ENCODE measurements at places on chromosomes 6 and 20. TPM values are rescaled to one million over a fixed set of nuclear protein-coding genes. Genes with fewer than 3 reads are reported as not detected.

GRCh38 chr20:60960500-60960899, 291.6 kb upstream of the CDH4 start:
- DNase-seq, result no peak

DNA sequence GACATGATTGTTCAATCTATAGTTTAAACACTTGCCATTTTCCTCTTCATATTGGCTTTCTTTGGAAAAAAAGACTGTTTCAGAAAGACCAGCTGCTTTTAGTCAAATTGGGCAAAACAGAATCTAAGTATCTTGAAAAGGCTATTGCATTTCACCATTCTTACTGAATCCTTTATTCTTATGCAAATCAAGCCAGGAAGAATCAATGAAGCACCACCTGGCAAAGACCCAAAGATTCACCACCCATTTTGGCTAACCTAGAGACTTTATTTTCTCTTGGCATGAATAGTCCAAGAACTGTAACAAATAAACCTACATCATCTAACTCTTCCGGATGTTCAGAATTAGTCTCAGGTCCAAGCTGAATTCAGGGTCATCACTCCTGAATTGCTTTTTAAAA, 71.3 kb upstream of the EYA4 start:
- no peak for DNase-seq

DNA sequence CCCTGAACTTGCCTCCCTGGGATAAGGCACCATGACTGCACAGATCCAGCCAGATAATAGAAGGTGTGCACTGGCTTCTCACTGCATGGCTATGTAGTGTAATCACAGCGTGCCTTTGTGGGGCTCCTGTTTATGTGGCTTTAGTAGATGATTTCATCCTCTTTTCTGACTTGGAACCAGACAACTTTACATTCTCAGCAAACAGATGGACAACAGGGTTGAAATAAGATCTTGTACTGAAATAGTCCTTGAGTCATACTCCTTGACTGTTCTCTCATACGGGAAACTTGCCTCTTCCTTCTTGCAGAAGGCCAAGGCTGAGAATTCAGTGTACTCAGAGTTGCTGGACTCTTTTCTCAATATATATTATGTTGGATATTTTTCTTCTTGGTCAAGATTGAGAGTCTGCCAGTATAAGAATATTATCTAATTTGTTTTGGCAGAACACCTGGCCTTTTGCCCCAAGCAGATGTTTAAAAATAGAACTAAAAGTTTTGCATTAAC, 25.0 kb upstream of the RNF144B start:
- no peak for DNase-seq

GRCh38 chr20:18989736-18990474, 176.3 kb downstream of the SCP2D1 start:
- DNase-seq, result peak; percentile 42

DNA sequence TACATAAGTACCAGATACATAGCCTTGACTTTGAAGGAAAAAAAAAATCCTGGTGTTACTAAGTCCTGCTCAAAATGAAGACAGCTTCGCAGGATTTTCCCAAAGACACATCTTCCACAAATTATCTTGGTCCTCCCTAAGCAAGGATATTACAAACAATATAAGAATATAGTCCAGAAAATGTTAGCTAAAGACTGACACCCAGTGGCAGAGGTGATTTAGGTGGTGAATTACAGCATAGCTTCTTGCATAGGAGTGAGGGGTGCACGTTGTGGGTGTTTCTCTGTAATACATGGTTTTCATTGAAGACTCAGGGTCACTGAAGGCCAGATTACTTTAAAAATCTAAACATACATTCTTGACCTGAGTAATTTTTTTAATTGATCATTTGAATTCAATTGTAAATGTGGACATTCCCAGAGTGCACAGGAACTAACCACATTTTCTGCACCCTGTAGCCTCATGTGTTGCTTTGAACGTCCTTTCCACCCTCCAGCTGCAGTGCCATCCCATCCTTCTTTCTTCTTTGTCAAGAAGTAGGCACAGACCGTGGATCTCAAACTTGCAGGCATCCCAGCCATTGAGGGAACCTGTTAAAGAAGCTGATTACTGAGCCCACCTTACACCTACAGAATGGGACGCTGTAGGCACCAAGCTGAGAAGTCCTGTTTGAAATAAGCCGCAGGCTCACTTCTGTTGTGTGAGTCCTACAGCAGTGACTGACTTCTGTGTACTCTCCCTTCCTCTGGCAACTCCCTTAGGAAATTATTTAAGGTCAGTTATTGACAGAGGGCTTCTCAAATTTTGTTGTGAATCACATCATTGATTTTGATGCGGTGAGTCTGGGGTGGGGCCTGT, 102.6 kb downstream of the PERP start:
- DNase-seq, result no peak

DNA sequence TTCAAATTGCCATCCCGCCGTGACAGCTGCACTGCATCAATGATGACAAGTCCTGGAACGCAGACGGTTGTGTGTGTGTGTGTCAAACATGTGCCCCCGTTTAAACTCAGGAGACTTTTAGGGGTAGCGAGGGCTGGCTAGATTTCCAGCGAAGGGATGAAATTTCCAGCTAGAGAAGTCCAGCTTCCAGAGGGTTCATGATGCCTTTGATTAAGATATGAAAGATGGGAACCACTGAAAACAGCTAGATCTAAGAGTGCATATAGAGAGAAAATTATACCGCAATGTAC, 644 bp downstream of the KIZ start:
- no peak for DNase-seq

DNA sequence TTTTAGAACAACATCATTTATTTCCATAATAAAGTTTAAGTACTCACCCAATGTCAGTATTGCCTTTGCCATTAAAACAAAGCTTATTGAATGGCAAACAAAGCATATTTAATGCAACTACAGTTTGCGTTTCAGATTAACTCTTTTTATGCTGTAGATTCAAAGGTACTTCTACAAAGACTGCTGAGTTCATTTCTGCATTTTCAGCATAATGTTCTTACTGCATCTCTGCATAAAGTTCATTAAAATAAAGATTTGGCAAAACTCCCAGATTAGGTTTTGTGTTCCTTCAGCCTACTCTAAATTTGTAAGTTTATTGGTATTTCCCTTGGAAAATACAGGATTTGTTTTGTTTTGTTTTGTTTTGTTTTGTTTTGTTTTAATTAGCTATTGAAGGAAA, 359.4 kb downstream of the ADGRB3 start:
- DNase-seq, result no peak

- DNase-seq, result no peak
These were observed 811.2 kb downstream of the MAFB start for GRCh38 chr20:39877788-39878187.

DNA sequence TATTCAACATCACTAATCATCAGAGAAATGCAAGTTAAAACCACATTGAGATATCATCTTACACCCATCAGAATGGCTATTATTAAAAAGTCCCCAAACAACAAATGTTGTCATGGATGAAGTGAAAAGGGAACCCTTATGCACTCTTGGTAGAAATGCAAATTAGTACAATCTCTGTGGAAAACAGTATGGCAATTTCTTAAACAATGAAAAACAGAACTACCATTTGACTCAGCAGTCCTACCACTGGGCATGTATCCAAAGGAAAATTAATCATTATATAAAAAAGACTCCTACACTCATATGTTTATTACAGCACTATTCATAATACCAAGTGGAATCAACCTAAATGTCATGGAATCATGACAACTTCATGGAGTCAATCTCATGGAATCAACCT, 611.3 kb upstream of the GJE1 start:
- DNase-seq, result no peak

- DNase-seq, result no peak
These were observed 3.9 kb downstream of the SYTL3 start for GRCh38 chr6:158653577-158654354.

GRCh38 chr6:6723921-6724538, 135.5 kb downstream of the LY86 start:
- peak; percentile 79 for DNase-seq

GRCh38 chr20:50913690-50914375, 17.4 kb downstream of the ADNP start:
- no peak for DNase-seq

DNA sequence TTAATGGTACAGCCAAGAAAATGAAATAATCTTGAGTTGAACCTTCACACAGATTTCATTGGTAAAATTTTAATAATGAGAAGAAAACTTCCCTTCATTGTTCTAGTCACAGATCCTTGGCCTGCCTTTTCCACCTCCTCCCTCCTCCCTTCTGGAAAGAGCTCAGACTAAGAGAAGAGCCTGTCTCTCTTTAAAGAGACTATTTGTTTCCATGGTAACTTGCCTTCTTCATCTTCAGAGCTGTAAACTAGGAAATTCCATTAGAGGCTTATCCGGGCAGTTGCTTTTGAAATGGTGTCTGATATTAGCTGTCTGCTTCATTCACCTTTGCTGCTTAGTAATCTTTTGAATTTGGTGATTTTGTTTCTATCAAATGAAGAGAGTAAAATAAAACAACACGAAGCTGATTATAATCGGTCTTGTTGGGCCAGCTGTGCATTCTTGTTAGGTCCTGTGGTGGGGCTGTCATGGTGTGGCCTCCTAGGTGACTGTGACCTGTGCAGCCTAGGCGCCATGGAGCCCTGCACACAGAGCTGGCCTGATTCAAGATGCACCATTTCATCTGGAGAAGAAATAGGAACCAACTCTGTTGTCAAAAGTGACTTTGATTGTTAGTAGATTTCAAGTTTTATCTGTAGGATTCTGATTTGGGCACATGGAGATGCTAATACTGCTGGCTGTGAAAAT, 96.7 kb downstream of the MAP3K7 start:
- no peak for DNase-seq

GRCh38 chr6:1739680-1740079, 130.0 kb downstream of the FOXC1 start:
- no peak for DNase-seq

GRCh38 chr6:9532621-9533557, 882.0 kb downstream of the TFAP2A start:
- no peak for DNase-seq

DNA sequence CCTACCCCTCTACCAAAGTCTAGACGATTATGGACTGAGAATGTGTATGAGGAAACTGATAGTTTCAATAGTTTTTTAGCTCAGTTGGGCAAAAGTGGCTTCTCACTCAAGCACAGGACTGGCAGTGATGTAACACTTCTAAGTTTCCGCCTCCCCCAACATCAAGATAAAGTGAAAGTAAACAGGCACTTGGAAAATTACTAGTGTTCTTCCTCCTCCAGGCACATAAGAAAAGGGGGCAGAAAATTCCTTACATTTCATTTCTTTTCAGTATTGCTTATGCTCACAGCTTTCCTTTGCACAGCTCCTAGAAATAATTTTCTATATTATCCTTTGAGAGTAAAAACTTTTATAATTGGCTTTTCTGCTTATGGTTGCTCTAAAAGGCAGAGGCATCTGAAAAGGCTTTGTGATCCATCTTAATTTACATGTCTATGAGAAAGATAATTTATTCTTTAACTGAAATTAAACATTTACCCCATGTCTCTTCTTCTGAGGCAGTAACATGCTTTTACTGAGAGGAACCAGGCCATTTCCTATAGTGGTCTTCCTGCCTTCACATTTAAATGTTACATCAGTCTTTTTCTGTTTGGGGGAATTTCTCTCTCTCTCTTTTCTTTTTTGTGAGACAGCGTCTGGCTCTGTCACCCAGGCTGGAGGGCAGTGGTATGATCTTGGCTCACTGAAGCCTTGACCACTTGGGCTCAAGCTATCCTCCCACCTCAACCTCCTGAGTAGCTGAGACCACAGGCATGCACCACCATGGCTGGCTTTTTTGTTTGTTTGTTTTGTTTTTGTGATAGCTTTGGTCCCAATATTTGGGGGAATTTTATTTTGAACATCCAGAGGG, 65.0 kb upstream of the EEF1A1 start:
- no peak for DNase-seq

GRCh38 chr6:79600812-79601609, 30.1 kb upstream of the SH3BGRL2 start:
- DNase-seq, result no peak

DNA sequence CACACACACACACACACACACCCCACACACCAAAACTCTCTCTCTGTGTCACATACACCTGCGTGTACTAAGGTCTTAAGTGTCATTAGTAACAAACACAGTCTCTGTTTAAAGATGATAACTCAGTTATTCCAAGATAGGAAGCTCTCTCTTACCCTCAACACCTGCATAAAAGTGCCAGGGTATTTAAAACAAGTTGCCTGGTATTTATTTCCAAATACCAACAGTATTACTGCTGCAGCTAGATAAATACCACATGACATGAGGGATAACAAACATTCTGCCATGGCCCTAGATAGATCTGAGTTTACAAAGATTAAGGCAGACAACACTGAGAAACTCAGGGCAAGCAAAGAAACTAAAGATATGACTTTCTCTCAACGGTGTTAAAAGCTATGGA, 118.5 kb downstream of the SIM1 start:
- no peak for DNase-seq

GRCh38 chr20:3645309-3646066, 17.7 kb downstream of the GFRA4 start:
- no peak for DNase-seq

DNA sequence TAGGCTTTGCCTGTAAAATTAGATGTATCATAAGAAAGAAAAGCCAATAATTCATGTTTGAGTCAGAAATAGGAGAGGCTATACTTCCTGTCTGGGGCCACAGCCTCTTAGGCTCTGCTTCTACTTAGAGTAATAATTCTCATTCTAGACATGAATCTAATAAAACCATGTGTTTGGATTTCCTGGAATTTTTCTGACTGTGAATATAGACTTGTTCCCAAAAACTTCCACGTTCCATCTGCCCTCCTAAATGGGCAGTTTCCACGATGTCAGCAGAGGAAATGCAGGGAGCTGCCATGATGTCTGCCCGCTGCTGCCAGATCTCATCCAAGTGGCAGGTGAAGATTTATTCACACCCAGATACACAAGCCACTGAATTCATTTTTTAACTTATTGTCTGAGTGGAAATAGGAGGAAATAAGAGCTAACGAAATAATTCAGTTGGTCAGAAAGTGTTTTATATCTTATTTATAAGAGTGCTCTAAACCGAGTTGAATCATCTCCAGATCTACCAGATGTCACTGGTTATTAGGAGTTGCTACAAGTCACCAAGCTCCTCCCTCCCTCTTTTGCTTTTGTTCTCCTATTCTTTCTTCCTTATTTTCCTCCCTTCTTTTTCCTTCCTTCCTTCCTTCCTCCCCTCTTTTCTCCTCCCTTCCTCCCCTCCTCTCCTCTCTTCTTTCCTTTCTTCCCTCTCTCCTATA, 69.3 kb downstream of the ALDH8A1 start:
- no peak for DNase-seq

Gene FOXF2
- total RNA-seq, result not detected

Gene BLOC1S5
- 7.1 TPM for total RNA-seq

Gene CDH26
- 0.39 TPM for total RNA-seq

Gene HTR1E
- not detected for total RNA-seq

Gene C4B
- 129 TPM for total RNA-seq

Gene NKX2-4
- not detected for total RNA-seq

Gene MOG
- 2.1 TPM for total RNA-seq

Gene REM1
- total RNA-seq, result 2.8 TPM

Gene SLA2
- 0.70 TPM for total RNA-seq

Gene SLC22A3
- 0.57 TPM for total RNA-seq

Gene KCNG1
- total RNA-seq, result 1.5 TPM

Gene DYNLT2
- 1.2 TPM for total RNA-seq

Gene CRISP2
- total RNA-seq, result not detected

Gene RNF144B
- 11.9 TPM for total RNA-seq

Gene SLC35D3
- total RNA-seq, result not detected
